Subcutaneous preadipocyte (primary cell): ENCODE measurements at places on chromosomes 2 and 18. TPM values are rescaled to one million over a fixed set of nuclear protein-coding genes. Genes with fewer than 3 reads are reported as not detected.

POMC gene
- total RNA-seq = 0.73 and 0.98 TPM in 2 replicates

AGAP1 gene
- 16.2 and 28.3 TPM in 2 replicates for total RNA-seq

CIB4 gene
- not detected in 2 replicates for total RNA-seq

SERPINB11 gene
- not detected in 2 replicates for total RNA-seq

AGFG1 gene
- 75.0 and 103 TPM in 2 replicates for total RNA-seq

NEU2 gene
- total RNA-seq = not detected in 2 replicates

MAPK4 gene
- total RNA-seq = not detected in 2 replicates

CDK5R2 gene
- not detected in 2 replicates for total RNA-seq

UCN gene
- 0.59 and 0.73 TPM in 2 replicates for total RNA-seq

VWC2L gene
- total RNA-seq = not detected in 2 replicates

TCF23 gene
- not detected in 2 replicates for total RNA-seq
